ENCODE measurements at places on chromosomes 6 and 20.

DNA sequence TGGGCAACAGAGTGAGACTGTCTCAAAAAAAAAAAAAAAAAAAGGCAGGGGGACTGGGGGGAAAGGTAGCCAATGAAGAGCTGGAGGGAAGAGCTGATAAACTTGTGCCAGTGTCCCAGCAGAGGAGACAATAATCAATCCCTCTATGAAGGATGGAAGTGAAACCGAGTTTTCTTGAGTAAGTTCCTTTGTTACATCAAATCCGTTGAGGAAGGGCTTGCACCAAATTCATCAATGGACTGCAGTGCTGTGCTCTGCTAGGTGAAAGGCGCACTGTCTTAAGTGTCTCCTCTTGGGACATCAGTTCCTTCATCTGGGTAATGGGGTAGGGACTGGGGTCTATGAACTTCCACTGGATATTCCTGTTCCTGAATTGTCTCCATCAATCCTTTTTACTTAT lies 3.0 kb upstream of the CRIP3 start:
- DNase-seq, result no peak

- DNase-seq, result no peak
Measured at GRCh38 chr6:24960991-24961475, 25.3 kb upstream of the RIPOR2 start.

GRCh38 chr6:78476561-78476960 lies 390.8 kb upstream of the IRAK1BP1 start:
- no peak for DNase-seq

GRCh38 chr20:35344354-35344837 lies 52.2 kb upstream of the FAM83C start:
- no peak for DNase-seq

GRCh38 chr20:54481442-54481841 lies 6.0 kb downstream of the DOK5 start:
- DNase-seq, result no peak

GRCh38 chr20:43837856-43838702 lies 76.6 kb upstream of the TOX2 start:
- no peak for DNase-seq

- no peak for DNase-seq
Measured at GRCh38 chr6:13544454-13545186, 29.8 kb upstream of the SIRT5 start.

DNA sequence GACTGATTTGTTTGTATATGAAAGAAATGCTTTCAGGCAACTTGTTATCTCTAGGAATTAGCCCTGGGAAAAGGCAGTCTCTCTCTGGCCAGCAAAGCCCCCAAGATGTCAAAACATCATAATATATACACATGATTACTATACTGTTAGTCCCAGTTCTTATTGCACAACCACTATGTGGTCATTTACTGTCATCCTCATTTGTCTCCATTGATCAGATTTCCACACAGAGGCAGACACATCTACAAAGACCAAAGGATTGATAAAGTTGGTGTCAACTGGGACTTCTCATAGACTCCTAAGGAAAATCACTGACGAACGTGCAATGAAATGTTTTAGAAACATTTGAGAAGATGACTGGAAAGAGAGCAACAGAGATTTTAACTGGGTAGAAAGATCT lies 71.9 kb upstream of the POPDC3 start:
- DNase-seq, result no peak

DNA sequence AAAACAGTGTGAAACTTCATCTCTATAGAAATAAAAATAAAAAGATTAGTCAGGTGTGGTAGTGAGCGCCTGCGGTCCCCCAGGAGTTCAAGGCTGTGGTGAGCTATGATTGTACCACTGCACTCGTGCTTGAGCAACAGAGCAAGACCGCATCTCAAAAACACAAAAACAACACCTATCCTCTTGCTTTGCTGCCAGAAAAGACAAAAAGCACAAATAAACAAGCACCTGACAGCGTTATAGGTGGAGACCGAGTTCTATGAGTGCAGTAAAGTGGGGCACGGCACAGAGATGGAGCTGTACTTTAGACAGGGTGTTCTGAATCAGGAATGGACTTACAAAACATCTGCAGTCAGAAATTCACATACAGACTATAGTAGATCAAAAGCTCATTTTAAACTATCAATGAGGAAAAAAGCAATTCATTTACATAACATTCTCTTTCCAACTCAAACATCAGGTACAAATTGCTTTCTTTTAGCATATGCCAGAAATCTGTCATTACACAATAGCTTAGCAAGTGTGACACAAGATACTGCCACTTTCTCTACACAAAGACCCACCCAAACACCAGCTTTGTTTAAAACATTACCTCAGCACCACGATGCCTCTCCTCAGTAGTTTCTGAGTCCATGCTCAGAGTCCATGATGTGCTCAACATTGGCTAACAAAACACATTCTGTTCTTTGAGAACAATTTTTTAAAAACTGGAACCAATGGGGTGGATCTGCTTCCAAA lies 10.1 kb downstream of the EZR start:
- no peak for DNase-seq

DNA sequence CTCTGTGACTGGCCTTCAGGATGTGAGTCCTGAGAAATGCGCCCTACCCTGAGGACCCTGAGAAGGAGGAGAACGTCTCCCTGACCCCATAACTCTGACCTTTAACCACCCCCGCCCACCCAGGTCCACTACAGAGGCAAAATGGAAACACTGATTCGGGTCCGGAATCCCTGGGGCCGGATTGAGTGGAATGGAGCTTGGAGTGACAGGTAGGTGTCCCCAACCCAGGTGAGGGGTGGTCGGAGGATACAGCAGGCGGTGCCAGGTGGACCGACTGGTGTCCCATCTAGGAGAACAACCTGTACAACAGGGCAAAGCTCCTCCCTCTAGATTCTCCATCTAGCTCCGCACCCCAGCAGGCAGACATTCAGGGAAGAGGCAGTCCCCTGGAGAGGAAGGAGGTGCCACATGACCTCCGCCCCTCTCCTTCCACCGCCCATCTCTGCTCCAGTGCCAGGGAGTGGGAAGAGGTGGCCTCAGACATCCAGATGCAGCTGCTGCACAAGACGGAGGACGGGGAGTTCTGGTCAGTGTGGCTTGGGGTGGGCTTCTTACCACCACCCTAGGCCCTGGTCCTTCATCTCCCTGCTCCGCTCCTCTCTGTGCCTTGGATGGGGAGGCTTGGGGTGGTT lies 17.6 kb downstream of the CAPN11 start:
- DNase-seq, result no peak

Measured in stimulated activated CD8-positive, alpha-beta memory T cell treated with anti-CD3 and anti-CD28 coated beads, Interleukin-4, amount 100 ng/mL, for 4 hours (primary cell).